ENCODE measurements at places on chromosomes 6 and 20. TPM values are rescaled to one million over a fixed set of nuclear protein-coding genes. Genes with fewer than 3 reads are reported as not detected.
A peak's percentile ranks its signal among the peaks of the same experiment; 100 is the strongest.

FGD2 gene
- total RNA-seq: 1.5 TPM

PPP1R3G gene
- not detected for total RNA-seq

DNA sequence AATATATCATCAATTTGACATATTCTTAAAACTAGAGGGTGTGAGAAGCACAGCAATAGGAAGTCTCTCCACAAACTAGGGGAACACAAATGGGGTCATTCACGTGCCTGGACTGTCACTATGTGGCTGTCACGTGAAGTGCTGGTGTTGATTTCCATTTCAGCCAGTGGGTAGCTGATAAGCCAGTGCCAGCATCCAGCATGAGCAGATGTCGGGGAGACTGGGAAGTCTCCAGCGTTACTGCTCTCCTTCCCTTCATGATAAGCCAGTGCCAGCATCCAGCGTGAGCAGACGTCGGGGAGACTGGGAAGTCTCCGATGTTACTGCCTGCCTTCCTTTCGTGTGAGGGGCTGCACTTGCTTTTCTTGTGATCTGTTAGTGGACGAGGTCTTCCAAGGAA, 5.6 kb upstream of the SLC17A9 start:
- peaks cover 5% of the 10 kb centered on the region for H3K4me1 ChIP-seq
- H3K4me3 ChIP-seq: no peak overlapping the region
- H3K27me3 ChIP-seq: no peaks in the 10 kb centered on the region
- peaks cover 55% of the 10 kb centered on the region for H3K36me3 ChIP-seq
- H3K27ac ChIP-seq: no peak overlapping the region

GRCh38 chr20:8344631-8345030, 212.6 kb downstream of the PLCB1 start:
- no peaks in the 10 kb centered on the region for H3K4me1 ChIP-seq
- no peaks in the 10 kb centered on the region for H3K36me3 ChIP-seq
- H3K27me3 ChIP-seq: no peaks in the 10 kb centered on the region
- H3K27ac ChIP-seq: no peak overlapping the region
- DNase-seq: no peak

DNA sequence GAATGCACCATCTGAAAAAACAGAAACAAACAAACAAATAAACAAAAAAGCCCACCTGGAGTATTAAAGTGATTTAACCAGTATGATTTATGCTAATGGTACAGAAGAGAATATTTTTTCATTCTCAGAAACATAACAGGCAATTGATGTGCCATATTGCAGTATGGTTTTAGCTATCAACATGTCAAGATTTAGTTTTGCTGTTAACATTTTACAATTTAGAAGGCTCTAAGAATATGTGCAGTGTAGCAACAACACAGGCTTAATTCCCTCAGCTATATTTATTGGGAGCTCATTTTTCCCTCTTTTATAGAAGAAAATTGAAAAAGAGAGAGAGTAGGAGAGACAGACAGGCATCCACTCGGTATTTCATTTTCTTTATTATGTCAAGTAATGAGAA, 1022.7 kb upstream of the CITED2 start:
- no peak overlapping the region for H3K27ac ChIP-seq
- H3K4me1 ChIP-seq: no peaks in the 10 kb centered on the region
- H3K4me3 ChIP-seq: no peak overlapping the region
- DNase-seq: no peak
- H3K36me3 ChIP-seq: no peaks in the 10 kb centered on the region

DNA sequence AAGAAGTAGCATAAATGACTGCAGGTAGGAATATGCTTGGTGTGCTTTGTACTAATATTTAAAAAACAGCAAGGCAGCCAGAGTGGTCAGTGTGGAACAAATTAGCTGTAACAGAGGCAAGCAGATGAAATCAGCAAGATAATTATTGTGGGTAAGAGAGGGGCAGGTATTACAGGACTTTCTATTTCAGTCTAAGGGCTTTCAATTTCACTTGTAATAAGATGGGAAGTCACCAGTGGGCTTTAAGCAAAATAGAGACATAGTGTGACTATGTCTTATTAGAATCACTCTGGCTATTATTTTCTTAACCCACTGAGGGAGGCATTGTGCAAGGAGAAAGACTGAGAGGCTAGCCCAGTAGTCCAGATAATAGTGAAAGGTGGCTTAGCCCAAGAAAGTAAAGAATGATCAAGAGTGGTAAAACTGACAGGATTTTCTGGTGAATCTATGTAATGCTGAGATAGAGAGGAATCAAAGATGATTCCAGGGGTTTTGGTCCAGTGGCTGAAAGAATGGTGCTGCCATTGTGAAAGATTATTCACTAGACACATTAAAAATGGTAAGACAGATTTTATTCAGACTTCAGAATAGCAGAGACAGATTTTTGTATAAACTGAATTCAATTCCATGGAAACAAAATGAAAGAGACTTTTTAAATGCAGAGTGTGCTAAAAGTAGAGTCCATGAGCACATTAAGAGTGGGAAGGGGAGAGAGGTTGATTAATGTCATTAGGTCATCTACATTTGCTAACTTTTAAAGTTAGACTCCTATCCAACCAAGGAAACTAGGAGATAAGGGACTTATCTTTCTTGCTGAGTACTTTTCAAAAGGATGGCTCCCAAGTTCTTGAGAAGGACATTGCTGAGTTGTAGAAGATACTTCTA, 1136.0 kb downstream of the HACE1 start:
- H3K27me3 ChIP-seq: no peaks in the 10 kb centered on the region
- H3K4me3 ChIP-seq: no peak overlapping the region
- no peak for DNase-seq
- no peak overlapping the region for H3K27ac ChIP-seq

- DNase-seq: no peak
- H3K27me3 ChIP-seq: peaks cover 16% of the 10 kb centered on the region
- no peak overlapping the region for H3K27ac ChIP-seq
- H3K4me1 ChIP-seq: no peaks in the 10 kb centered on the region
Observed at GRCh38 chr20:25397821-25398220, 7.2 kb upstream of the ABHD12 start.

- DNase-seq: no peak
- no peaks in the 10 kb centered on the region for H3K27me3 ChIP-seq
- no peak overlapping the region for H3K4me3 ChIP-seq
- H3K36me3 ChIP-seq: no peaks in the 10 kb centered on the region
- peaks cover 7% of the 10 kb centered on the region for H3K4me1 ChIP-seq
Observed at GRCh38 chr6:162055365-162055764, 672.2 kb downstream of the PRKN start.

CDKAL1 gene
- 32.6 TPM for total RNA-seq

DNA sequence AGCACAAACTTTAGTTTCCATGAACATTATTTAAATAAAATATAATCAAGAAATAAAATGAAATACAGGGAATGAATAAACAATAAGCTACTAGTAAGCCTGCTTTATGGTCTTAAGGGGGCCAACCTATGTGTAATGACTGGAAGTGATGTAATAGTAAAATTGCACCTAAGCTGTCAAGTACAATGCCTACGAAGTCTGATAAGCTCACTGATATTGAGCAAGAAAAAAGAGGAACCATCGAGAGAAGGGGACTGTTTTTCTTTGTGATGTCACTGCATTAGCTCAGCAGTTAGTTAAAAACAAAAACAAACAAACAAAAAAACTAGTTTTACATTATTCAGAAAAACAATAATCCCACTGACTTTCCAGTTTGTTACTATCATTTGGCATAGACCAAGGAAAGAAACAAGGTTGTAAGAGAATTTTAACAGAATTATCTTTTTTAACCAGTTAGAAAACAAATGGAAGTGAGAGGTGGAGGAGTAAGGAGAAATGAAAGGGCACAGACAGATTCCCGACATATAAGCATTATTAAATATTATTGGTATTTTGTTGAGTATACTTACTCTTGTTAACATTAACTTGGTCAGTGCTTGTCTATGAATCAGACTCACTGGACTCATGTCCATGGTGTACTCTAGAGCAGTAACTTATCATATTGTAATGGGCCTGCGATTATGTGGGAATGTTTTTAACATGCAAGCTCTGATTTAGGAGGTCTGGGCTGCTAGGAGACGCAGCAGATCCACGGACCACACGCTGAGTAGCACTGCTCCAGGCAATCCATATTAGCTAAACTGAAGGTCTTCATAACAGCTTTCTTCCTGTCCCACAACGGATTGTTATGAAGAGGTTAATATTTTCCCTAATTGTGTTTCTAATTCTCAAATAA, 99.6 kb upstream of the HMGCLL1 start:
- H3K4me3 ChIP-seq: no peak overlapping the region
- no peaks in the 10 kb centered on the region for H3K4me1 ChIP-seq
- H3K27ac ChIP-seq: no peak overlapping the region
- H3K27me3 ChIP-seq: no peaks in the 10 kb centered on the region

DNA sequence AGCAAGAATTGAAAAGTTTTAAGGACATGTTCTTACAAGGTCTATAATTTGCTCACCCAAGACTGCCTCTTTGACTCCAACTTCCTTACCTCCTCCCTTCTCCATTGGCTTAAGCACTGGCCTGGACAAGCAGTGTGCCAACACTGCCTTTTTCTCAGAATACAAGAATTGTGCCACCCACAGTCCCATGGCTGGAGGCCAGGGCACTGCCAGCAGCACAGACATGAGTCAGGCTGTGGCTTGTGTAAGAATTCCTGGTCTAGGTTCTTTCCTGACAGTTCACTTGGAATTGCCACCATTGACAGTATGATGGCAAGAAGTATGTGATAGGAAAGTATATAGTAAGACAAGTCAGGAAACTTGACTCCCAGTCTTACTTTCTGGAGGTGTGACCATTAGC, 202.7 kb upstream of the MARCKS start:
- no peaks in the 10 kb centered on the region for H3K27me3 ChIP-seq
- H3K36me3 ChIP-seq: no peaks in the 10 kb centered on the region
- no peak overlapping the region for H3K27ac ChIP-seq
- H3K4me3 ChIP-seq: no peak overlapping the region
- no peak for DNase-seq

TRDN gene
- total RNA-seq: not detected

CDH4 gene
- not detected for total RNA-seq

DNA sequence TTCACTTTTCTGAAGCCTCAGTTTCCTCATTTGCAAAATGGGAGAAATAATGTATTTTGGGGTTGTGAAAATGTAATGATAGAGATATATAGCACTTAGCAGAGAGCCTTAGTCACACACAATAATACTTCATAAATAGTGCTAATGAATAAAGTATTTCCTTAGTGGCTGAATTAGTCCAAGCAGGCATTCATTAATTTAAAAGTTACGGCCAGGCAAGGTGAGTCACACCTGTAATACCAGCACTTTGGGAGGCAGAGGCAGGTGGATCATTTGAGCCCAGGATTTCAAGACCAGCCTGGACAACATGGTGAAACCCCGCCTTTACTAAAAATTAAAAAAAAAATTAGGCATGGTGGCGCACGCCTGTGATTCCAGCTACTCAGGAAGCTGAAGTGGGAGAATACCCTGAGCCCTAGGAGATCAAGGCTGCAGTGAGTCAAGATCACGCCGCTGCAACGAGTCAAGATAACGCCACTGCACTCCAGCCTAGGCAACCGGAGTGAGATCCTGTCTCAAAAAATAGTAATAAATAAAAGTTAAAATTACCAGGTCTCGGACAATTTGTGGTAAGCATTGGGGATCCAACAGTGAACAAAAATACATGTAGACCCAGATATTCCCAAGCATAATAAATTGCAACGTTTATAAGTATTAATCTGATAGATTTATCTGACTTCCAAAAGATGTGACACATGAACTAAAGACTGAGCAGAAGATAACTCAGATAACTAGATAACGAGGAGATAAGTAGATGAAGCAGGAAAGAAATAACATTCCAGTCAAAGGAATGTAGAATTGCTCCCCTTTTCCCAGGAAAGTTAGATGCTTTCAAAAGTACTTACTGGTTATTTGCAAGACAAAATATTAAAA, 2.1 kb upstream of the IBTK start:
- peaks cover 9% of the 10 kb centered on the region for H3K36me3 ChIP-seq
- no peak overlapping the region for H3K27ac ChIP-seq
- no peak overlapping the region for H3K4me3 ChIP-seq
- no peak for DNase-seq
- no peaks in the 10 kb centered on the region for H3K27me3 ChIP-seq
- peaks cover 30% of the 10 kb centered on the region for H3K4me1 ChIP-seq

- no peak for DNase-seq
- peaks cover 8% of the 10 kb centered on the region for H3K4me1 ChIP-seq
- H3K4me3 ChIP-seq: no peak overlapping the region
- no peak overlapping the region for H3K27ac ChIP-seq
- peaks cover 9% of the 10 kb centered on the region for H3K27me3 ChIP-seq
Observed at GRCh38 chr6:125192610-125192930, 39.0 kb downstream of the TPD52L1 start.

GRCh38 chr6:27940766-27941165, 16.3 kb upstream of the OR2B6 start:
- peaks cover 13% of the 10 kb centered on the region for H3K27me3 ChIP-seq
- H3K4me3 ChIP-seq: no peak overlapping the region
- no peak for DNase-seq
- no peaks in the 10 kb centered on the region for H3K36me3 ChIP-seq

- peaks cover 94% of the 10 kb centered on the region for H3K4me1 ChIP-seq
- no peak for DNase-seq
- H3K27me3 ChIP-seq: no peaks in the 10 kb centered on the region
- peak overlapping the region; percentile 79 for H3K27ac ChIP-seq
- peak overlapping the region; percentile 84 for H3K4me3 ChIP-seq
Observed at GRCh38 chr20:1654996-1655395, 2.6 kb downstream of the SIRPG start.

PSORS1C2 gene
- not detected for total RNA-seq

SMOC2 gene
- not detected for total RNA-seq

GRCh38 chr20:48019496-48019895, 234.2 kb upstream of the SULF2 start:
- H3K4me3 ChIP-seq: no peak overlapping the region
- no peaks in the 10 kb centered on the region for H3K4me1 ChIP-seq
- H3K36me3 ChIP-seq: no peaks in the 10 kb centered on the region
- H3K27ac ChIP-seq: no peak overlapping the region

TCF19 gene
- total RNA-seq: 75.9 TPM

GRCh38 chr20:63553933-63554290, at the start of gene FNDC11:
TSS of gene FNDC11 (plus strand) at chr20:63554159. CDS start at chr20:63555664, 1,505 bp downstream.
- peak within 1 kb of the TSS; percentile 55 for H3K27ac ChIP-seq
- peaks cover 9% of the 10 kb centered on the region for H3K36me3 ChIP-seq
- peak; percentile 43 for DNase-seq
- peaks cover 19% of the 10 kb centered on the region for H3K27me3 ChIP-seq
- peaks cover 9% of the 10 kb centered on the region for H3K4me1 ChIP-seq

DNA sequence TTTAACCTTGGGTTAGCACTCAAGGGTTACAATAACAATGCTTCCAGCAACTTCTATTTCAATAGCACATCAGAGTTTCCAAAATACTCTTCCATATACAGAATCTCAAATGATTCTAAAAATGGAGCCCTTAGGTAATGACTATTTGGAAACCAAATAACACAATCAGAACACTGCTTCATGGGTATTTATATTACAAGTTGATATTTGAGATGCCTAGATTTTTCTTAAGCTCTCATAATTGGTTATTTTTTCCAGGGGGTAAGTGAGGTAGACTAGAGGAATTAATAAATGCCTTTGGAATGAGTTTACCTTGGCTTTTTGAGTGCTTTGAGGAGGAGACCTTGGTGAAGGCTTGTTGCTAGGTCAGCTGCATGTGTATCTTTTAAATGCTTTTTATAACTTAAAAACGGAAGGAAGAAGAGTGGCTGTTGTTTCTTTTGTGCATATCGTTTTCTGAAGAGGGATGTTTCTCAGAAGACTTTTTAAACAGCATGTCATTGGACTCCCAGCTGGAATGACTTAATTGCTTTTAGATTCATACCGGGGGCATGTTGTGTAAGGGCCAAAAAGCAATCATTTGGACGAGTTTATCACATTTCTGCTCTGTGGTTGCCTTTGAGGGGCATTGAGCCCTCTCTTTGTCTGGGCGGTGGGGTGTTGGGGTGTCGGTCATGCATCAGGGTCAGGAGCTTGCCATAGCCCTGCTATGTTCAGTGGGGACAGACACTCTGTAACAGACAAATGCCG, 186.0 kb downstream of the DTNBP1 start:
- H3K36me3 ChIP-seq: peaks cover 45% of the 10 kb centered on the region
- H3K27ac ChIP-seq: no peak overlapping the region
- H3K4me3 ChIP-seq: no peak overlapping the region
- no peaks in the 10 kb centered on the region for H3K27me3 ChIP-seq
- peaks cover 44% of the 10 kb centered on the region for H3K4me1 ChIP-seq
- no peak for DNase-seq

Data from activated T-helper 1 cell treated with anti-CD3 and anti-CD28 coated beads, Interleukin-12 subunit alpha, Interleukin-12 subunit beta, Interleukin-2, Interleukin-4 antibody, amounts not matched to agents 30 ng/mL and 10 ng/mL and 1 ng/mL, durations not matched to agents 14 hours and 24 hours and 36 hours (primary cell).